Transverse colon (tissue), 4 donors: ENCODE measurements at places on chromosomes 7 and 10.
A peak's percentile ranks its signal among the peaks of the same experiment; 100 is the strongest.

DNA sequence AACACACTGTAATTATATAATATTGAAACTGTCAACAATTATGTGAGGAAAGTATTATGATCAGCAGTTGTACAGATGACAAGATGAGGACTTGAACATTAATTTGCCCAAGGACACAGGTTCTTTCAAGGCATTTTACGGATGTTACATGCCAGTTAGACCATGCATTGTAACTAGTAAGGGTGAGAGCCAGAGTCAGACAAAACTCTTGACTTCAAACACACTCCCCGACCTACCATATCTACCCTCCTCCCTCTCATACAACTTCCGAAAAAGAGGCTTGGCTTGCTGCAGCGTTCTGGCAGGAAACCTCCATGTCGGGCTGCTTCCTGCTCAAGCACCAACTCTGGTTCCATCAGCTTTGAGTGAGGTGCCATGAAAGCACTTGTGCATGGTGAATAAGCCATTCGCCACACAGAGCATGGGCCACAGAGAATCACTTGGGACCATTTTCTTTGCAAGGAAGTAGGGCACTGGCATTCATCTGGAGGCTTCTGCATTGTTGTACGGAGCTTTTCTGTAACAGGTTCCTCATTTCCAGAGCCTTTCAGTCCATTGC lies 53.2 kb downstream of the FOXI2 start:
- no peak for DNase-seq

DNA sequence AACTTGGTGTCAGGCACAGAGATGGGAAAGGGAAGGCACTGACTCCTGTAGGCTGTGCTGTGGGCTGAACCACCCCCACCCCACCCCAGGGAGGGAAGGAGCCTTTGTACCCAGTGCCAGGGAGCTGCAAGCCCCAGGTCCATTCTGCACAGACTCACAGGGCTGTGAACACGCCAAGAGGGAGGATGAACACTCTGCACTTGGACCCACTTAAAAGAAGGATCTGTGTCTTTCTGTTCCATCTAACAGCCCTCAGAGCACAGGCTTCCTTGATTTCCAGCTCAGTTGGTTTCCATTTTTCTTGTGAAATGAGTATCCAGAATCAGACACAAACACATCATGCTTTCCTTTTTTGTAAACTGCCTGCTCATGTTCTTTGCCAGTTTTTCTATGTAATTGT lies 84.9 kb downstream of the GRB10 start:
- no peak for DNase-seq

DNA sequence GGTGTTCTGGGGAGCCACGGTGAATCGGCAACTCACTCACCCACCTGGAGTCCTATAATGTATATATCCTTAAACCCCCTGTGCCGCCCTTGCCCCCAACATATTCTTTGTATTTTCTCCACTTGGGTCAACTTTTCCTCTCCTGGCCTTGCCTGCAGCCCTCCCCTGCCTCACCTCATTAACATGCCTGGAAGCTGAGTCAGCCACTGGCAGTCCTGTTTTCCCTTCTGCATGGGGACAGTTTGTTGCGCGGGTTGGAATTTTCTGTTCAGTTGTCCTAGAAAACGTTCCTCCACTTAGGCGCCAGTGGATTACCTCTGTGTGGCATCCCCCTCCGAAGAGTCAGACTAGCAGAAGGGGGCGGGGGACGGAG lies 97.4 kb downstream of the C10orf105 start:
- DNase-seq = no peak

DNA sequence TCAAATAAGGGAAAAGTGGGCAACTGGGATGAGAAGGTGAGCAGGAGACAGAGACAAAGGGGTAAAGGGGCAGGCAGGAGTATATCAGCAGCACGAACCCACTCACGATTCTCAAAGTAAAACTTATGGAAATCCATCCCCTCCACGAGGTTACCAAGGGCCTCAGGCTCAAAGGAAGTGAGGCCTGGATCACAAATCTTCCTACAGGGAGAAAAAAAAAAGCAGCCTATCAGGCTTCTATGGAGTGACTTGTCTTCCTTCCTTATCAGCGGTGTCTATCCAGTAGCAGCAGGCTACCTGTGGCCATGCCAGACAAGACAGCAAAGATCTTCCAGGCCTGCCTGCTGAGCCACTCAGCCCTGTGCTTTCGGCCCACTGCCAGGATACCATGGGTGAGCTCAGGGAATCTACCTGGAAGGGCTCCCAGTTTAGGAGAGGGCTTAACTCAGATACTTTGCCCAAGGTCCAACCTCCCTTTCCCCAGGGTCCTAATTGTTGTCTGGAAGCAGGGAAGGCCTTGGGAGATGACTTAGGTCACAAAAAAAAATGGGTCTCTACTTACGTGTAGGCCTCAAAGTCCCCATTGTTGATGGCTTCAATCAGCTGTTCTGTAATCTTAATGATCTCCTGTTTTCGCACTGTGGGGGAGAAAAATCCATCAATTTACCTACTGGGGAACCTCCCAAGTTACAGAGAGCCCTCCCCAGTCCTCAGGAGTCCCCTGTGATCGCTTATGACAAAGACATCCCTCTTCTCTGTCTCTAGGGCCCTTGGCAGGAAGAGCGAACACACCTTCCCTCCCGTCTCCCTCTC lies 5.7 kb upstream of the NDST2 start:
- no peak for DNase-seq

- DNase-seq = no peak
These were observed 315.3 kb downstream of the SNX13 start for GRCh38 chr7:17625043-17625442.

- no peak for DNase-seq
These were observed 102.8 kb downstream of the TNS3 start for GRCh38 chr7:47478926-47479711.

GRCh38 chr10:126673565-126673964 lies 3.1 kb upstream of the C10orf90 start:
- DNase-seq = no peak

DNA sequence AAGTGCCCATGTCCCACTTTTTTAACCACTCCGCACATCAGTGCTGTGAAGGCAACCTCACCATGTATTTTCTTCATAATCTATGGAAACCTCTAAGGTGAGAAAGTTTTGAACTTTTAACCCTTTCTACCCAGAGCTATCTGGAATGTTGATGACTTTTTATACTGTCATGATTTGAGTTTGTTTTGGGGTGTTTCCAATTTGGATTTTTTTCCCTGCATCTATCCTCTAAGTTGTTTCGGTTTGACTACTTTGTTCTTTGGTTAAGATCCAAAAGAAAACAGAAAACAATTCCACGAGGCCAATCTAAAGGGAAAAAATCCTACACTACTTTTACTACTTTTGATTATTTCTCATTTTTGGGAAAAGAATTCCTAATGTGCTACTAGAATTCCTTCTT lies 279.7 kb downstream of the USP6NL start:
- DNase-seq = no peak

DNA sequence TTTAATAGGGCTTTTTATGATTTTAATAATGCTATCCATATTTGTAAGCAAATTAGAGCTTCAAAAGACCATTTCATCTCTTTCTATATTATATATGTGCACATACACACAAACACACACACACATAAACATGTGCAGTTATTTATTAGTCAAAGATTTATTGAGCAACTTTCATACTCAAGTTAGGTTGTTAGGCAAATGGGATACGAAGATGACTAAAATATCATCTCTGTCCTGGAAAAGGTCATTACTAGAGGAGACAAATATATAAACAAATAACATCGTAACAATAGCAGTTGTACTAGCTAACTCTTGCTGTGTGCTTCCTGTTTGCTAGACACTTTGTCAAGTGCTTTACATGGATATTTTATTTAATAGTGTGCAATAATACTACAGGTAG lies 307.9 kb downstream of the SNX13 start:
- no peak for DNase-seq

GRCh38 chr7:54879776-54880175 lies 120.8 kb upstream of the SEC61G start:
- no peak for DNase-seq

DNA sequence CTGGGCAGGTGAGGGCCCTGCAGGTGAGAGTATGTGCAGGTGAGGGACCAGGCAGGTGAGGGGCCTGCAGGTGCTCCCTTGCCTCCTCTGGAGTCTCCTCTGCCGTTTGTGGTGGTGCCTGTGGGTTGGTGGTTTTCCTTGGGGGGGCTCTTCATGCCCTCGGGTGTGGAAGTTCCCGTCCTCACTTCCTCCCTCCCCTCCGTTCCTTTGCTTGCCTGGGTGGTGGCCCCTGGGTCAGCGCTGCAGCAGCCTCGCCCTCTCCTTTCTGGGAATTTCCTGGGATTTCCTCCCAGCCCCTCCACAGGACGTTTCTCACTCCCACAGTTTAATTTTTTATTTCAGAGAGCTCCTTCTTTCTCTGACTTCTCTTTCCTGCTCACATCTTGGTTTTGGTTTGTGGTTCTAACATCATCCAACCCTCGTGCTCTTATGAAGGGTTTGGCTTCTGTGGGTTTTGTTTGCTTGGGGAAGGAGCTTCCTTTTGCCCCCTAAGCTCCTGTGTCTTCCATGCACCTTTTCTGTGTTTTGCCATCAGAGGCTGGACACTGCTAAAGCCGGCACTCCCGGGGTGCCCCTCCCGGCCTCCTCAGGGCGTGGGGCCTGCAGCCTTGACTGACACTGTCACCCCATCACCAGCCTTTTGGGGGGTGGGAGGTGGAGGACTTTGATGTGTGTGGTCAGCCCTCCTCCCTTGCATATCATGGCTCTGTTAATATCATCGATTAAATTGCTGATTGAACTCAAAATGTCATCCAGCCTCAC lies 29.2 kb upstream of the ADGRA1 start:
- no peak for DNase-seq

DNA sequence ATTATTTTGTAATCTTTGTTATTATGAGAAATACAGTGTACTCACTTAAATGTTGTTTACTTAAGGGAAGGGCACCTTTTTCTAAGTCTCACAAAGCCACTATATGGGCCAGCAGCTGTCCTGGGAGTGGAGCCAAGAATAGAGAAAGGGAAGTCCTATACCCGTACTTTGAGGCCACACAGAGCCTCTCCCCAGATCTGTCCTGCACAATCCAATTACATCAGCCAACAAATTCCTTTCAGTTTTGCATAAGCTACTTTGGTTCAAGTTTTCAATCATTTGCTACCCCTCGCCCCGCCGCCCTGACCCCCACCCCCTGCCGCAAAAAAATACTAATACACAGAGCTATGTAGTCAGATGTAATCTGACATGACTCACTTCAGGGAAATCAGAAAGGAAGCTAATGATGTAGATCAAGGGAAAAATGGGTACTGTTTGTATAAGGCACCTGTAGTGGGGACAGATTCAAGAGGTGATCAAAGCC lies 297.4 kb upstream of the NEBL start:
- peak; percentile 57 for DNase-seq

- no peak for DNase-seq
These were observed 64.5 kb downstream of the MCMBP start for GRCh38 chr10:119807960-119808697.

DNA sequence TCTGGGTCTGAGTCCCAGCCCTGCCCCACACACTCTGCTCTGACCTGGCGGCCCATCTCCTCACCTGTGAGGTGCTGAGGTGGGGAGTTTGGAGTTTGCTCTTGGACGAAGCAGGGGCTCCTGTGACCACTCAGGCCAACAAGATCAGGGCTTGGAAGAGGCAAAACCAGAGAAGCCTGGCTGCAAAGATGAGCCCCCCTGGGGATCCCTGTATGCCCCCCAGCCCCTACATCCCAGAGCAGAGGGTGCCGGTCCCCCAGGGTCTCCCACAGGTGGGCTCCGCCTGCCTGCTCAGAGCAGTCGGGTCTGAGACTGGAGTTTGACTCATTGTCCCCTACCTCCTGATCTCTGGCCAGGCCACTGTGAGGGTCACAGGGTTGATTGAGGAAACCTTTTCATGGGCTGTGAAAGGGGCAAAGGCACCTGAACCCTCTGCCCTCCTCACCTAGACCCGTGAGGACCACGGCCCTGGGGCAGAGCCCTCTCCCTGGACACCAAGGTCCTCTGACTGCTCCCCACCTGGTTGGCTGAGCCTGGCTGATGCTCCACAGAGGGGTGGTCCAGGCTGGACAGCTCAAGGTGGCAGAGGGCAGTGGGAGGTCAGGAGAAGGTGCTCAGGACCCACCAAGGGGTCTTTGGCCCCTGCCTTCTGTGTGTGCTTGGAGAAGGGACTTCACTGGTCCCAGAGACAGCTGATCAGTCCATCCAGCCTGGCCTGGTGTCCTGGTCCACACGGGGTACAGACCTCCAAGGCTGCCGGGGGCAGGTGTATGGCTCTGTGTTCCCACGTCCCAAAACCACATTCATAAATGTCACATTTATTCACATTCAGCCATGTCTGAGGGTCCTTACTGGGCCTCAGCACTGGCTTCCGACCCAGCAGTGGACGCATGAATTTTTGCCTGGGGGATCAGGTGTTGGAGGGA lies 9.1 kb upstream of the SCART1 start:
- no peak for DNase-seq

DNA sequence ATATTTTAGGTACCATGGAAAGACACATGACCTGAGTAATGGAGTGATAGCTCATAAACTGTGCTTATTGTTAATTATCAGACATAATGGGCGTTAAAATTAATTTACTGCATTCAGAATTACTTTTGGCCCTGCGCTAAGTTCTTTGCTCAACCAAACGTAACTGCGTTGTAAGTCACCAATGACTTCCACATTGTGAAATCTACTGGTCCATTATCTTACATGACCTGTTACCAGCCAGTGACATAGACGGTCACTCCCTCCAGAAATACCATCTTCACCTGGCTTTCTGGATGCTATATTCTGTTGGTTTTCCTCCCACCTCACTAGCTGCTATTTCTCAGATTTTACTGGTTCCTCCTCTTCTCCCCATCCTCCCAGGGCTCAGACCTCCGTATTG lies 5.0 kb upstream of the GIGYF1 start:
- DNase-seq = no peak

- no peak for DNase-seq
These were observed 109.5 kb downstream of the PARD3 start for GRCh38 chr10:34705563-34705962.

DNA sequence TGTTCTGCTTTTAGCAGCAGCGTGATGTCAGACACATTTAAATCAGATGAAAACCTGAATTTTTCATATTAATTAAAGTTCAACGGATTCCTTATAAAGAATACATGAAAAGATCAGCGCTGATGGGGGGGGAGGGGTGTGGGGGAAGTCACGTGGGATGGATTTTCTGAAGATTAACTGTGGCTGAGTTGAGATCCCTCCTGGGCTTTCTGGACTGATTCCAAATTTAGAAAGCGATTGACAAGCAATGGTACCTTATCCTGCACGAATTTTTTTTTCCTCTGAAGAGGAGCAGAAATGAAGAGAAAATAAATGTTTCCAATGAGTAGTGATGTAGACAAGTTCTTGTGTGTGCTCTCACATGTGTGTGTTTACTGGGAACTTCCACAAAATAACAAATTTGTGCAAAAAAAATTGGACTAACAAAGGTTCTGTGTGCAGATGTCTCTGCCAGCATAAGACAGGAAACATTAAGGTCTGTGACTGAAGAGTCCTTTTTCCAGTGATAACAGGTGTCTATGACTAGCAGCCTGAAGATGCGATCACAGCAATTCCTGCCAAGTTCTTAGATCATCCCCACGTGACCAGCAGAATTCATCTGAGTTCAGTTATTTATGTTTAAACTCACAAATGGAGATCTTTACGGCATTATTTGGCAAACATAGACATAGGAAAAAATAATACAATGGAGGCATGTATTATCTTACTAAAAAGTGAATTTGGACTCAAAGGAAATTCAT lies 585.2 kb upstream of the CELF2 start:
- DNase-seq = no peak

- no peak for DNase-seq
These were observed 126.1 kb downstream of the SVIL start for GRCh38 chr10:29508554-29509244.
